NCI-H345 (cell line): ENCODE measurements at places on chromosomes 6 and 20.
A peak's percentile ranks its signal among the peaks of the same experiment; 100 is the strongest.

DNA sequence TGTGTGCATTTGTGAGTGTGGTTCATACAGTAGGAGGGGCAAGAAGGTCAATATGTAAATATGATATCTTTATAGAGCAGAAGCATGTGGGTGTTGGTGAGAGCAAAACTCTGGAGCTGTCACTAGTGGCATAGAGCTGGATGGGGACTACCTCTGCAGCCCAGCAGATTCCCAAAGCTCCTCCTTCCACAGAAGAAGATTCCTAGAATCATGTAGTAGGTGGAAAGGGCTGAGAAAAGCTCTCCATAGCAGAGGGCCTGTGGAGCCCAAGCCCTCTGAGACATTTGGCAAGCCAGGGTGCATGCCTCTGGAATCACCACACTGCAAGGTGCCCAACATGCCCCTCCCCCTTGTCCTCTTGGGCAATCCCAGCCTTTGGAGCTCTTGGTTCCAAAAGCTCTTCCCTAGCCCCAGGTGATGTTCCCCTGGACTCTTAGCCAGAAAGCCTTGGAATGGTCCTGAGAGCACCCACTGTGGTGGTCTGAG is 233.2 kb downstream of the LRFN2 start:
- DNase-seq = no peak

DNA sequence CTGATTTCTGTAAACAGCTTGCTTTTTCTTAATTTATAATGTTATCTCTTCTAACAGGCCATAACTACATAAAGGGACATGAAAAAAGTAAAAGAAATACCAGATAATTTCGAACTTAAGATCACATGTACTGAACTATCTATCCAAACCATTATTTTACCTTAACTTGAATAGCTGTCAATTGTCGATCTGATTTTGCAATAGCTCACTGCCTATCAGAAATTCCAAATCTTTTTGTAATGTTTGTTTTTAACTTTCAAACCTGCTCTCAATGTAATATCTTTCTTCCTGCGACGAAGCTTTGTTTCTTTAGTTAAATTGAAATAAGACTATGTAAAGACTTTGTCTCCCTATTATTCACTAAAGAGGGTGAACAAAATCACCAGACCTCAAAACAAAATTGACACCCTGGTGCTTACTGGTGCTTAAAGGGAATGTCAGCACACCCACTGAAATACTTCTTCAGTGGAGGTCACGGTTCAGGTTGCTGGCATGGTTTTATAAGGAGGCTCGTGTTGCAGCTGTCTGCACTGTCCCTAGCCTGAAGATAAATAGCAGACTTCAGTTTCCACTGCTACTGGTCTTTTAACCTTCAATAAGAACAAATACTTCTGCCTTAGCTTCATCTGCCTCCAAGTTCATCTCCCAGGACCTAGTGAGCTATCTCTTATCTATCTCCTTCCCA is 117.5 kb upstream of the QKI start:
- no peak for DNase-seq

DNA sequence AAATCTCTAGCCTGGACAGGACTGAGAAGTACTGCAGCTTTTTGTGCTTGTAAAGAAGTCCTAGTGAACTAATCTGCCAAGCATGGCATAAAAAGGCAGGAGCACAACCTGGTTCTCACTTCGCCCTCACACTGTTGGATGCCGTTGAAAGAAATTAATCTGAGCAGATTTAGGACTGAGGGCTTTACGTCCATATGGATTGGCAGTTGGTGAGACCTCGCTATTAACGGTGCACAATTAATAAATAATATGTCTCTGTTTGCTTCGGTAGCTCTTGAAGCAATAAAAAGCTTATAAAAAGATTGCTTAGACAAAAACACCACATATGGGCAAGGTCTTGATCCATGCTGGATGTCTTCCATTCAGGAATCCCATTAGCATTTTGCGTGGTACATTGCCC is 185.6 kb upstream of the EPHA7 start:
- DNase-seq = no peak

DNA sequence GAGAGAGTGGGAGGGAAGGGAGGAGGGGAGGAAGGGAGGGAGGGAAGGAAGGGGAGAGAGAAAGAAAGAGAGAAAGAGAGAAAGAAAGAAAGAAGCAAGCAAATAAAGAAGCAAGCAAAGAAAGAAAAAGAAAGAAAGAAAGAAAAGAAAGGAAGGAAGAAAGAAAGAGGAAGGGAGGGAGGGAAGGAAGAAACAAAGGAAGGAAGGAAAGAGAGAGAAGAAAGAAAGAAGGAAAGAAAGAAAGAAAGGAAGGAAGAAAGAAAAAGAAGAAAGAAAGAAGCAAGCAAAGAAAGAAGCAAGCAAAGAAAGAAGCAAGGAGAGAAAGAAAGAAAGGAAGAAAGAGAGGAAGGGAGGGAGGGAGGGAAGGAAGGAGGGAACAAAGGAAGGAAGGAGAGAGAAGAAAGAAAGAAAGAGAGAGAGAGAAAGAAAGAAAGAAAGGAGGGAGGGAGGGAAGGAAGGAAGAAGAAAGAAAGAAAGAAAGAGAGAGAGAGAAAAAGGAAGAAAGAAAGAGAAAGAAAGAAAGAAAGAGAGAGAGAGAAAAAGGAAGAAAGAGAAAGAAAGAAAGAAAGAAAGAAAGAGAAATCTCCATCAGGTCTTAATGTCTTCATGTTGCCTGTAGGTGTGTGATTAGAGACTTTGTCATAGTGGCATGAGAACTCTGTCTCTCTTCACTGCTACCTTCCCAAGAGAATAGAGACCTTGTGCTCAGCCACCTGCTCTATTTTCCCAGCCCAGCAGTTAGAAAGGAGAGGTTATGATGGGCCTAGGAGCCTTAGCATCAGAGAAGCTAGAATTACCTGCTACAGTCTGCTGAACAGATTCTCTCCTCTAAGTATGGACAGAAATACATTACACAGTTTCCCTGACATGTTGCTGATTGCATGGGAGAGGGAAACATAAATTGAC is 5.0 kb downstream of the SEMG1 start:
- DNase-seq = no peak

DNA sequence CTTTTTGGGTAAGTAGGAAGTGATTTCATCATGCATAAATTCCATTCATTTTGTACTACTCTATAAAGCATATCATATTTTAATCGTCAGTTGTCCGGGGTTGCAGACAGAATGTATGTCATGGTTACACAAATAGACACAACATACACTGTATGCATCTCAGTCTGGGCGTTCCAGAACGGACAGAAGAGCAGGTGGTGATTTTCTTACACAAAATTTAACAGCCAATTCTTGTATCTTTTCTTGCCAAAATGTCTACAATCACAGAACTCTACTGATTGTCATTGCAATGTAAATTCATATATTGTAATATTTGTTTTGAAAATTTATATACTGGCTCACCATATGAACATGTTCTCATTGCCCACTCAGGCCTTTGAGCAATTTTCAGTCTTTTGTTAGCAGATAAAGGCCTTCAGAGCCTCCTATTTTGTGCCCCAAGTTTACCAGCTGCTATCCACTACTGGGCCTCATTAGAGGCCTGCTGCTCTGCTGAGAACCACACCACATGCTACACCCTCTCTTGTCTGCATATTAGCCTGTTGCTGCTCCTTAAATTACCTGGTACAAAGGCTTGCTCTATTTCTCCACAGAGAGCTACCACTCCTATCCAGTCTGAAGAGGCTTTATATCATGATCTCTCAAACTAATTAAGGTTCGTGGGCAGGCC is 61.5 kb downstream of the PRDM13 start:
- peak; percentile 42 for DNase-seq

DNA sequence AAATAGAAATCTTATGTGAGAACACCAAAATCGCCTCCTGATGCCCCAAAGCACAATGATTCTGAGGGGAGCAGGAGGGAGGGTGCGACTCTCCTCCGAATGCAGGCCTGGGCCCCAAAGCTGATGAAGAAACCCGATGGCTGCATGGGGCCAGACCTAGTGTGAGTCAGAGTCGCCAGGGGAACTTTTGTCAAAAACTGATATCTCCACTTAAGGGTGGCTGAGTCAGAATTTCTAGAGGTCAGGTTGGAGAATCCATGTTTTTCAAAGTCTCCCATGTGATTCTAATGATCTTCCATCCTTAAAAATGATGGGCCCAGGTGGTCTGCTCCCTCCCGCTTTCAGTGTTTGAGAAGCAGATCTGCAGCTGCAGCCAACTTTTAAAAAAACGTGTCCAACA is 172.8 kb downstream of the BACH2 start:
- DNase-seq = peak; percentile 14

- DNase-seq = peak; percentile 90
Observed at GRCh38 chr6:157221049-157221816, 102.1 kb downstream of the TMEM242 start.

GRCh38 chr6:78629154-78629721 is 238.1 kb upstream of the IRAK1BP1 start:
- DNase-seq = no peak

GRCh38 chr6:134680021-134680420 is 269.9 kb downstream of the ALDH8A1 start:
- no peak for DNase-seq

- no peak for DNase-seq
Observed at GRCh38 chr6:11223286-11223864, 9.1 kb downstream of the NEDD9 start.

GRCh38 chr6:167547328-167547692 is 222.4 kb downstream of the TTLL2 start:
- no peak for DNase-seq

DNA sequence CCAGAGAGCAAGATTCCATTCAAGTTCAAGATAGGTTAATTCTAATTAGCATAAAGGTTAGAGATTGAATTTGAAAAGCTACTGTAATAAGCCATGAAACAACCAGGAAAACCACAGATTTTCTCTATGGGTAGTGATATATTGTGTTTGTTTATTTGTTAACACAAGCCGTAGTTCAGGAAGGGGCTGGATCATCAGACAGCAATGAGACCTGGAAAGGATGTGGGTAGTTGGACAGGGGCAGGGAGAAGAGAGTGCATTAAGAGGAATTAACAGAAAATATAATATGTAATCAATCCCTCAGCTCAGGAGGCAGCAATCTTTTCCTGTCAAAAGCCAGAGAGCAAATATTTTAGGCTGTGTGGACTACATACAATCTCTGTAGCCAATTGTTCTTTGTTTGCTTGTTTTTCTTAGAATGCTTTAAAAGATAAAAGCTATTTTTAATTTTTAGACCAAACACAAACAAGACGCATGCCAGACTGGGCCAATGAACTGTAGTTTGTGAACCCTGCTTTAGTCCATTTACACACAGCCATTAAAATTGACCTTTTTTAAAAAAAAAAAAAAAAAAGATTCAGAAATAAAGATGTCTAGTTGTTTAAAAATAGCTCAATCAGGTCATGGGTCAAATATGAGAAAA is 398.7 kb upstream of the MARCKS start:
- no peak for DNase-seq

DNA sequence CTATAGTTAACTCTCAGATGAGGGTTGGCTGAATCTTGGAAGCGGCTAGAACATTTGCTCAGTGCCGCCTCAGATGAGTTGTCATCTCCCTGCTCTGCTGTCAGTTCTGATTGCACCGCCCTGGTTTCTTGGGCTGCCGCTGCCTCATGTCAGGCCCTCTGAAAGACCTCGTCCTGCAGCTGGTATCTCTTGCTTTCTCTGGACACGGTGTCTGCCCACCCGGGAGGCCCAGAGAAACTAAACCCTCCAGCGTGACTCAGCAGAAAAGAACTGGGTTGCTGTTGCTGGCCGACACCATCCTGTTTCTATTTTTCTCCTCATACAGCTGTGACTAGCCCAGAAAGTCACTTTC is 355.4 kb downstream of the CD83 start:
- DNase-seq = no peak

- DNase-seq = no peak
Observed at GRCh38 chr6:55617272-55617671, 38.3 kb upstream of the HMGCLL1 start.

- no peak for DNase-seq
Observed at GRCh38 chr6:21828704-21829103, 235.2 kb downstream of the SOX4 start.

DNA sequence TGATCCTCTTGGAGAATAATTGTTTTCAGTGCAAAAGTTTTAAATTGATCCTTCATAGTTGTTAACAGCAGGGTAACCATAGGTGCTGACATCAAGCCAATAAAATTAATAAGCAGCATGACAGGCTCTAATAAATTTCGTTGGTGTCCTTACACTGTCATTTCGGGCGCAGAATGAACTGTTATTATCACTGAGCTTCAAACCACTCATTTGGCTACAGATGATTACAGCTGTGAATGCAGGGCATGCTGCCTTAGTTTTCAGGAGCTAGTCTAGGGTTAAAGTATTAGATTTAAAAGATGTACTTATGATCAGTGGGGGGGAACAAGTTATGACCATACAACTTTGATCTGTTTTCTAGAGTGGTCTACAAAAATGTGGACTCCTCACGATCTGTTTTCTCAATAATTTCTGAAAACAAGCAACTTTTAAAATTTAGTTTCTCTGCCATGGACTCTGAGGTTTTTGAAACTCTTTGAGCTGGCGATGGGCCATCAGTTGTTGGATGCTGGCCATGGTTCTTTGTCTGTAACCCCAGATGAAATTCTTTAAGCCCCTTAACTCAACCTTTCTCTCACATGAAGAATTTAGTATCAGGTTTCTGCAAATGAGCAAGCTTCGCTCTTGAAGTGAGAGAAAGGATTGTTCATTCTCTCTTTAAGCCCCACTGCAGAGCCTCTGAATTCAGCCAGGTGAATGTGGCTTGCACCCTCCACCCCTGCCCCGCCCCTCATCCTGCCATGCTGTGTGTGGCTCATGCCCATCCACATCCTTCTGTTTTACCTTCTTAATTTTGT is 99.1 kb upstream of the MTHFD1L start:
- DNase-seq = peak; percentile 56

DNA sequence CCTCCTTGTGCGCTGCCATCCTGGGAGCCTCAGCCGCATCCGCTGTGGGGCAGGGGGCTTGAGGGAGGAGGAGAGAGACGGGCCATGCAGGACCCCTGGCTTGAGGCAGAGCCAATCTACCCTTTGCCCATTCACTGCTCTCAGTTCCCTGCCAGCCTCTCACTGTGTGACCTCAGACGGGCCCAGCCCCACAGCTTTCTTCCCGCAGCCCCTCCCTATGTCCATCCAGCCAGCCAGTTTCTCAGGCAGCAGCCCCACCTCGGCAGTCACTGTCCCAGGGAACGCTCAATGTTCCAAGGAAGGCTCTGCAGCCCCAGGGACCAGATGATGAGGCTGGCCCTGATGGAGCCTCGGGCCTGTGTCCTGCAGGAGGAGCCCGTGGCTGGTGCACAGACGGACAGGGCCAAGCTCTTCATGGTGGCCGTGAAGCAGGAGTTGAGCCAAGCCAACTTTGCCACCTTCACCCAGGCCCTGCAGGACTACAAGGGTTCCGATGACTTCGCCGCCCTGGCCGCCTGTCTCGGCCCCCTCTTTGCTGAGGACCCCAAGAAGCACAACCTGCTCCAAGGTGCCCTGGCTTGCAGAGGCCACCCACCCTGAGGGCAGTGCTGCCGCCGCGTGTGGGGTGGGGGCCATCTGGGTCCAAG is 3.9 kb upstream of the TNFRSF6B start:
- DNase-seq = no peak
